ENCODE measurements at places on chromosomes 2 and 18. TPM values are rescaled to one million over a fixed set of nuclear protein-coding genes. Genes with fewer than 3 reads are reported as not detected.

DNA sequence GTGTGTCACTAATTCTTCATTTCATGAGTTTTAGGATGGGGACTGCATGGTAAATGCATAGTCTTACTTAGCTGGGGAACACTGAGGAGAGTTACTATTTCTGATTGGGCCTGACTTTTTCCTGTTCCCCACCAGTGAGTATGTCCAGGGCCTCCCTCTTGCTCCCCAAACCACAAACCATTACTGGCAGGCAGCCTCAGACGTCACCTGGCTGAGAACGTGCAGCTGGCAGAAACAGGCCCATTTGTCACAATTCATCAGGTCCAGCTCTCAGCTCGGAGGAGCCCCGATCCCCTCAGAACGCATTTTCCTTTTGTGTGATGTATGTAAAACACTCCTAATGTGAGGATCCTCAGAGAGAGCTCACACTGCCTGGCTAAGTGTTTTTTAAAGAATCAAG lies 71.7 kb upstream of the SIX3 start:
- H3K27me3 ChIP-seq, result peaks cover 6% of the 10 kb centered on the region
- no peak overlapping the region for H3K27ac ChIP-seq
- no peak for DNase-seq
- no peaks in the 10 kb centered on the region for H3K36me3 ChIP-seq

DNA sequence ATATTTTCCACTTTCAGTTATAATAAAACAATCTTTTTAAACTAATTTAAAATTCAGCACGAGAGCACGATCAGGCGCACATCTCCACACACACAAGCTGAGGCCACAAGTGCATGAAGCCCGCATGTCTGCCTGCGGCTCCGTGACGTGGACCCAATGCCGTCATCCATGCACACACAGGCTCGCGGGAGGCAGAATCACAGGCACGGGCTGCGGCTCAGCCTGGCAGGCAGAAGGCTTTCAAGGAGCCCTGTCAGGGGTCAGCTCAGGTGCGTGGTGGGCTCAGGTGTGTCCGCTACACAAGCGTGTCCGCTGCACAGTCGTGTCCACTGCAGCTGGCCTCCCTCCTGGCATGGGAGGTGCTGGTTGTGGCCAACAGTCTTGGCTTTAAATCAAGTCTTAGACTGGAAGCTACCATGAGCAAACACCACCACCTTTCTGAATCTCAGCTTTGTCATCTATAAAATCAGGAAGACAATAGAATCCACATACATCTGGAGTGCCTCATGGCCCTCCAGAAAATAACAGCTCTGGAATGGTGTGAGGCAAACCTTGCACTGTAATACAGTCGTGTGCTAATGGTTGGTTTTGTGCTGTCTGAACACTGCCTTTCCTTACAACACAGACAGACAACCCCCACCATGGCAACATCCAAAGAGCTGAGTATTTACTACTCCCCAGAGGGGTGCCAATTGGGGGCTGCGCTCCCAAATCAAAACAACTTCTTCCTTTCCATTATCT lies 210.1 kb downstream of the NDUFA10 start:
- no peaks in the 10 kb centered on the region for H3K36me3 ChIP-seq
- no peaks in the 10 kb centered on the region for H3K27me3 ChIP-seq
- DNase-seq, result no peak
- no peaks in the 10 kb centered on the region for H3K4me1 ChIP-seq
- H3K27ac ChIP-seq, result no peak overlapping the region
- no peak overlapping the region for H3K4me3 ChIP-seq

GRCh38 chr2:74882299-74882687 lies 48.4 kb downstream of the HK2 start:
- H3K4me3 ChIP-seq, result no peak overlapping the region
- DNase-seq, result no peak
- peaks cover 82% of the 10 kb centered on the region for H3K36me3 ChIP-seq
- no peak overlapping the region for H3K27ac ChIP-seq
- no peaks in the 10 kb centered on the region for H3K27me3 ChIP-seq
- peaks cover 6% of the 10 kb centered on the region for H3K4me1 ChIP-seq

- peak overlapping the region; percentile 8 for H3K27ac ChIP-seq
- H3K27me3 ChIP-seq, result no peaks in the 10 kb centered on the region
- no peak overlapping the region for H3K4me3 ChIP-seq
- no peaks in the 10 kb centered on the region for H3K36me3 ChIP-seq
- peak; percentile 48 for DNase-seq
- peaks cover 40% of the 10 kb centered on the region for H3K4me1 ChIP-seq
Observed at GRCh38 chr2:41937921-41938708, 109.7 kb upstream of the PKDCC start.

- H3K27me3 ChIP-seq, result no peaks in the 10 kb centered on the region
- no peak for DNase-seq
- H3K27ac ChIP-seq, result no peak overlapping the region
- no peaks in the 10 kb centered on the region for H3K4me1 ChIP-seq
Observed at GRCh38 chr18:7370375-7370774, 139.5 kb downstream of the LRRC30 start.

DNA sequence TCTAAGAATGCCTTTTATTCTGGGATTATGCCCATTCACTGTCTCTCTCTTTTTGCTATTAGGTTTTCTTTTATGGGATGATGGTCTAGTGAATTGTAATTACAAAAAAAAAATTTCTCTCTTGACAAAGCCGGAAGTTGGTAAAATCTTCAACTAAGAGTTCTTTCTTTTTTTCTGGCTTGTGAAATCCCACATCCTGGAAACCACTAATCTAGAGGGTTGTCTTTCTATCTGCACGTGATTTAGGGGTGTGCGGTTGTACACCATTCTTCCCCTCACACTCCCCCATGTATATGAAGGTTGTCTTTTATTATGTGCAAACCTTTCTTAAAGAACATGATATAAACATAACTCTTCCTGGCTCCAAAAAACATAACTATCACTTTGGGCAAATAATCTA lies 52.0 kb downstream of the GATA6 start:
- H3K27me3 ChIP-seq, result peaks cover 2% of the 10 kb centered on the region
- H3K27ac ChIP-seq, result no peak overlapping the region
- no peaks in the 10 kb centered on the region for H3K4me1 ChIP-seq
- H3K4me3 ChIP-seq, result no peak overlapping the region
- no peak for DNase-seq

DNA sequence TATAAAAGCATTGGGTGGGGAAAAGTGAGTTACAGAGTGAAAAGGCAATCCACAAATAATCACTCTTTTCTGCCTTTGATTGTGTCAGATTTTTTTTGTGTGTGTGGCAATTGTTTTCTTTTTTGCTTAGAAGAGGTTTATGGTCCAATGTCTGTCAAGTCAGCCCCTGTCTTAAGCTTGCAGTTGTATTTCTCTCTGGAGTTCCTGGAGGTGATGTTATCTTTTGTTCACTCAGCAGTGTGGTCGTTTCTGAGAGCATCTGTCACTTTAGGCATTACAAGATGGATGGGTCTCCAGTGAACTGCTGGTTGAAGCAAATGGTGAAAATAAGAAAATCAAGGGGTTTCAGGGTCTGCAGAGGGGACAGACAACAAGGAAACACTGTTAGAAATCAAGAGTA lies 121.3 kb downstream of the GREB1L start:
- no peaks in the 10 kb centered on the region for H3K4me1 ChIP-seq
- no peak overlapping the region for H3K27ac ChIP-seq
- H3K27me3 ChIP-seq, result peaks cover 7% of the 10 kb centered on the region
- H3K4me3 ChIP-seq, result no peak overlapping the region
- DNase-seq, result no peak

GRCh38 chr2:232937278-232937906 lies 67.3 kb downstream of the SNORC start:
- no peaks in the 10 kb centered on the region for H3K36me3 ChIP-seq
- H3K27me3 ChIP-seq, result peaks cover 10% of the 10 kb centered on the region
- DNase-seq, result peak; percentile 55
- no peaks in the 10 kb centered on the region for H3K4me1 ChIP-seq
- no peak overlapping the region for H3K4me3 ChIP-seq

DNA sequence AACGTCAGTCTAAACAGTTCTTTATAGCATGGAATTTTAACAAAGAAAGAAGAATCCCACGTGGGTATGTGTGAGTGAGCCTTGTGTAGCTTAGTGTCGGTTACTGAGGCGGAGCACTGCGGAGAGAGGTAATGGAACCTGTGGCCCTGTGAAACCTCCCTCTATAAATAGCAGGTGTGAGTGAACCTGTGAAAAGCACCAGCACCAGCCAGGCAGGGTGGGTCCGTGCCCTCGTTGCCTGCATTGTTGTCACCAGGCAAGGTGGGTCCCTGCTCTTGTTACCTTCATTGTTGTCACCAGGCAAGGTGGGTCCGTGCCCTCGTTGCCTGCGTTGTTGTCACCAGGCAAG lies 4.7 kb downstream of the CTDP1 start:
- no peak overlapping the region for H3K27ac ChIP-seq
- peaks cover 10% of the 10 kb centered on the region for H3K4me1 ChIP-seq
- no peaks in the 10 kb centered on the region for H3K36me3 ChIP-seq
- no peak overlapping the region for H3K4me3 ChIP-seq
- DNase-seq, result no peak

The CRACDL gene
- total RNA-seq, result not detected

The AMER3 gene
- total RNA-seq, result not detected

The OTX1 gene
- not detected for total RNA-seq

The COL4A4 gene
- total RNA-seq, result 0.28 TPM
